ENCODE measurements at places on chromosomes 6 and 20. TPM values are rescaled to one million over a fixed set of nuclear protein-coding genes. Genes with fewer than 3 reads are reported as not detected.

ZBTB12 gene
- total RNA-seq = 1.5 TPM

WFDC12 gene
- not detected for total RNA-seq

KIF16B gene
- 7.0 TPM for total RNA-seq

SYNDIG1 gene
- total RNA-seq = not detected

SIRPB1 gene
- total RNA-seq = 1.6 TPM

TAAR2 gene
- total RNA-seq = not detected

RNF39 gene
- not detected for total RNA-seq

EEF1A2 gene
- total RNA-seq = 5.6 TPM

TAP1 gene
- total RNA-seq = 29.3 TPM

TMC2 gene
- not detected for total RNA-seq

LAMA2 gene
- 1.6 TPM for total RNA-seq

SLC17A1 gene
- total RNA-seq = not detected

POM121L2 gene
- not detected for total RNA-seq

Data from vein endothelial cell (primary cell).